ENCODE measurements at places on chromosomes 6 and 20.

- no peak for DNase-seq
Measured at GRCh38 chr20:46637020-46637419, 14.2 kb downstream of the SLC13A3 start.

GRCh38 chr20:11769825-11770224 is 147.9 kb upstream of the BTBD3 start:
- DNase-seq: no peak

GRCh38 chr6:161169696-161170095 is 104.2 kb downstream of the AGPAT4 start:
- peak; percentile 44 for DNase-seq

DNA sequence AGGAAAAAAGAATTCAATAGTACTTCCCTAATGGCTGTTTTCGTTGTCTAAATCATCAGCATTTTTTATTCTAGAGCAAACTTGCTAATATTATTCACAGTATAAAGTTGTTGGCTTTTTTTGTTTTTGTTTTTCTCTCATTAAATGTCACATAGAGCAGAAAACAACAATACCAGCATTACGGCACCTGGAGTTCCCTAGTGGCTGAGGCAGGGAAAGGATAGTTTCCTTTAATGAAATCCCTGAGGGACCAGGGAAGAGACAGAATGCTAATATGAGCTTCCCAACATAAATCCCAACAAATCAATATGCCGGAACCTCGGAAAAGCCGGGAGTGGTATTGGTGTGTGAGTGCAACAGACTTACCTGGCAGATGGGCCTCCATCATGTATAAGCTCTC is 235.2 kb upstream of the ASCC3 start:
- DNase-seq: no peak

GRCh38 chr20:50680105-50680960 is 11.0 kb downstream of the RIPOR3 start:
- DNase-seq: no peak

DNA sequence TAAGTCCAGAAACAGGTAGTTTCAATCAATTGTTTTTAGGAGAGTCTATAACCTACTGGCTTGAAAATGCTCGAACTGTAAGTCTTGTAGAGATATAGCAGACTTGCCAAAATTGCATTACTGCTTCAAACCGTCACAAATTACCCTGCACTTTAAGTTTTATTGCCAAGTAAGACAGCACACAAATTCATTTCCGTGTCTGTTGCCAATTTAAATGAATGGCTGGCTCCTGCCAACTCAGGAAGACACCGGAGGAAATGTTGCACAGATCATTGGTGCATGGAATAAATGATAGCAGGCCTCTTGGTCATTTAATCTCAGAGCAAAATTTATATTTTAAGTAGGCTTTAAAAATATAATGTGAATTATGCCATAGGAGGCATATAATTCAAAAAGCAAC is 438.1 kb downstream of the HACE1 start:
- no peak for DNase-seq

DNA sequence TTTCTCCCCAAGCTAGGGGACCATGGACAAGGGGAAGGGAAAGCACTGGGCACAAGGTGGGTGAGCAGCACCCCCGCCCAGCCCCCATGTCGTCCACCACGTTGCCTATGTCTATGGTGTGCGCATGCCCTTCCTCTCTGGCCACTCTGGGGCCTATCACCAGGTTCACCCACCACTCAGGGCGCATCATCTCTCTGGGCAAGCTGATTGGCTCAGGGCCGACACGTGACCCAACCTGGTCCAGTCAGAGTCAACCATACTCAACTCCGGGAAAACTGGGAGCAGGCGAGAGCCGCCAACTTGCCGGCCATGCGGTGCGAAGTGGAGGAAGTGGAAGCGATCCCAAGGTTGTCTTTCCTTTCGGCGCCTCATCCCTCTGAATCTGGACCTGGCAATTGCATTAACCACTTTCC is 25.9 kb downstream of the ACSS1 start:
- DNase-seq: no peak

DNA sequence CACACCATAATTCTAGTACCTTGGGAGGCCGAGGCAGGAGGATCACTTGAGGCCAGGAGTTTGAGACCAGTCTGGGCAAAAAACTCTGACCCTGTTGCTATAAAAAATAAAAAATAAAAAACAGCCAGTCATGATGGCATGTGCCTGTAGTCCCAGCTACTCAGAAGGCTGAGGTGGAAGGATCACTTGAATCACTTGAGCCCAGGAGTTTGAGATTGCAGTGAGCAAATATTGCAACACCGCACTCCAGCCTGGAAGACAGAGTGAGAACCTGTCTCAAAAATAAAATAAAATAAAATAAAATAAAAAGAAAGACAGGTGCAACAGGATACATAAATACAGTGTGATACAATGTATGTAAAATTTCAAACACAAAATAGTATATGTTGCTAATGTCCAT is 154.5 kb downstream of the OTOR start:
- no peak for DNase-seq
